Umbilical cord (tissue), 2 donors: ENCODE measurements at places on chromosomes 5 and 9. TPM values are rescaled to one million over a fixed set of nuclear protein-coding genes. Genes with fewer than 3 reads are reported as not detected.

Gene SLC12A2
- total RNA-seq, result 24.6 TPM

DNA sequence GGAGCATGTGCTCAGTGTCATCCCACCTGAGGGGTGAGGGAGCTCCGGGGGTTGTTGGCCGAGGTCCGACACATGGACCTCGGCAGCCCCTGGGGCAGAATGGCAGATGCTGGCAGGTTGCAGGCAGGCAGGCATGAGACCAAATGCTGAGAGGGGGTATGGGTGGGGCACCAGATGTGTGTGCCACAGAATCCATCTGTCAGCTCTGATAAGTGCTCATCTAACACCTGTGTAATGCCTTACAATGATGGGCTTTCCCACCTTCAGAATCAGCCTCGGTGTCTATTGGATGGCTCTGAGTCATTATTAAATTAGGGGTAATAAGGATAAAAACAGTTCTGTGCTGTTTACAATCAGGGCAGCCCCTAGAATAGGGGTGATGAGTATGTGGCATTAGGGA is 73.1 kb upstream of the SAP30L start:
- DNase-seq, result no peak

Gene C9
- 0.24 TPM for total RNA-seq

DNA sequence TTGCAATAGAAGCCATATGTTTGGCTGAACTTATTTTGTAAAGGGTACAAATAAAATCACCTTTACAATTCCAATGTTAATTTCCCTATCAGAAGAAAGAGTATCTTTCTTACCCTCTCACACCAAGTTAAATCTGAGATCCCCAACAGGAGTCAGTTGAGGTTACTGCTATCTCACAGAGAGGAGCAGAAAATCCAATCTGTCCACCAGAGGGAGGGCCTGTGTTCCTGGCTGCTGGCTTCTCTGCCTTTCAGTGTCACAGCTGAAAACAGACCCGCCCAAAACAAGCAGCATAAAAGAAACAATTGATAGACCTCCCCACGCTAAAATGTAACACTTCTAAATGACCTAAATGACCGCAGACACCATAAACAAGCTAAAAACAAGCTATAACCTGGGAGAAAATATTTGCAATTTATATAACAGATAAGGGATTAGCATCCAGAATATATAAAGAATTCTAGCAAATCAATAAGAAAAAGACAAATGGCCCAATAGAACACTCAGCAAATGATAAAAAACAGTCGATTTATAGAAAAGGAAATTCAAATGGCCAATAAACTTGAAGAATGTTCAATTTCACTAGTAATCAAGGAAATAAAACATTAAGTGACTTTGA is 24.5 kb upstream of the MVB12B start:
- DNase-seq, result peak; percentile 63

Gene IL11RA
- 53.2 TPM for total RNA-seq

Gene DEPDC1B
- 16.9 TPM for total RNA-seq

DNA sequence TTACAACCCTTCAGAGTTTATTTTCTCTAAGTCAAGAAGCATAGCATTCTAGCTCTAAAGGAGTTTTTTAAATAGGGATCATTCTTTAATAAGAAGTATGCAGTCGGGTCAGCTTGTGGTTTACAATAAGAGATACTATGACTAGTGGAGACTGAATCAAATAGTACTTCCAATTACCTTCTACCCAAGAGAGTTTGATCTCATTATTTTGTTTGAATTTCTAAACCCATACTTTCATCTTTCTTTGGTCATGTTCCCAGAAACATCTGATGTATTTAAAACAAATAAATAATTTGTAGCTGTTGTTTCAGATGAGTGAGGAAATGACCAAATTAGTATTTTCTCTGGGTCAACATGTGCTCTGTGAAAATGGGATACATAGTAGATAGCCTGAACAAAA is 160.2 kb upstream of the CDH6 start:
- DNase-seq, result no peak

Gene SLC27A4
- 8.9 TPM for total RNA-seq

- DNase-seq, result no peak
Observed at GRCh38 chr5:79535477-79536192, 21.7 kb upstream of the HOMER1 start.

Gene SLC1A3
- 22.9 TPM for total RNA-seq

- DNase-seq, result peak; percentile 67
Observed at GRCh38 chr9:105901514-105902109, 207.3 kb downstream of the TMEM38B start.

DNA sequence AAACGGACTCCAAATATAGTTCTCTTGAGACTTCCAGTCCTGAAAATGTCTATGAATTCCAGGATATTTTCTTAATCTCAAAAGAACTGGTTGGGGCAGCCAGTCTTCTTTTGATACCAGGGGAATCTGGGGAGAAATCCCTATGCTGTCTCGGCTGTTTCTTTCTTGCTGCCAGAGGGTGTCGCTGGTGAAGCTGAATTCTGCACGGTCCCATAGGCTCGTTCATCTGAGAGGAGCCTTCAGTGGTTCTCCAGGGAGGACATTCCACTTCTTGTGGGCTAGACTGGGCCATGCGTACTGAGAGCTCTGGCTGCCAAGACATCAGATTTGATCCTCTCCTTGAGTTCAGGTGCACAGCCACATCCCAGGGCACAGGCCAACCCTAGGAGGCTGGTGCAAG is 155.0 kb upstream of the CLINT1 start:
- DNase-seq, result peak; percentile 63

Gene NUDT2
- total RNA-seq, result 22.6 TPM

- peak; percentile 21 for DNase-seq
Observed at GRCh38 chr5:74370168-74370567, 270.4 kb downstream of the ENC1 start.

GRCh38 chr9:3954331-3955304 is 345.2 kb downstream of the GLIS3 start:
- DNase-seq, result peak; percentile 50

GRCh38 chr5:142017832-142018427 is 5.1 kb upstream of the GNPDA1 start:
- DNase-seq, result no peak

Gene IL31RA
- total RNA-seq, result 0.48 TPM

Gene CCDC171
- 61.4 TPM for total RNA-seq

- DNase-seq, result no peak
Observed at GRCh38 chr5:89117124-89117644, 234.2 kb upstream of the MEF2C start.

DNA sequence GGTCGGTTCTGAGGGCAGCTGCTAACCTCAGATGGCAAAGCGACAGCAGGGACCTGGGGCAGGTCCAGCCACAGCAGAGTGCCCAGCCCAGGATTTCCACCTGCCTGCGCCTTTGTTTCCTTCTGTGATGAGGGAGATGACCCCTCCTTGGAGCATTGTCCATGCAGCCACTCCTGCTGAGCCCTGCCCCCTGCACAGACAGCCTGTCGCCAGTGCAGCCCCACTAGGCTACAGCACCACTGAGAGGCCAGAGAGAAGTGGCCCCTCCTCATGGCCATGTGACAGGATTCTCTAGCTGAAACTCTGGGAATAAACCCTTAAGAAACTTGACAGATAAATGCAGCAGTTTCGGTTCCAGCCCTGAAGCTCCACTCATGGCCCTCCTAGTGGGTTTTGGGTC is 10.5 kb upstream of the MRNIP start:
- no peak for DNase-seq

Gene JADE2
- total RNA-seq, result 22.4 TPM

Gene GDNF
- 1.9 TPM for total RNA-seq

Gene NPDC1
- total RNA-seq, result 6.5 TPM
